ENCODE measurements at places on chromosomes 7 and 10.

DNA sequence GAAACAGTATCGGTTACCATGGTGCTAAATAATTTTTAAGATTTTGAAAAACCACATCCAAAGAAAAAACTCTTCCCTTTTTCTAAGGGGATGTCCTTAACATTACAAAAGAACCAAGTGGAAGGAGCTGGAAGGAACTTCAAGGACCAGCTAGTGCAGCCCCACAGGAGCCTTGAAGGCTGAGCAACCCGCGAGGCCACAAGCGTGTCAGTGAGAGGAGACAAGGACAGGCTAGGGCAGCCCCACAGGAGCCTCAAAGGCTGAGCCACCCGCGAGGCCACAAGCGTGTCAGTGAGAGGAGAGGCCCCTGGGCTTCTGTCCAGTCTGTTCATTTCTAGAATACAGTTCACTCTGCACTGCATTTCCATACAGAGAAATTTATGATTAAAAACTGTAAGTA, 80.1 kb upstream of the ATP6V0A4 start:
- DNase-seq = no peak

DNA sequence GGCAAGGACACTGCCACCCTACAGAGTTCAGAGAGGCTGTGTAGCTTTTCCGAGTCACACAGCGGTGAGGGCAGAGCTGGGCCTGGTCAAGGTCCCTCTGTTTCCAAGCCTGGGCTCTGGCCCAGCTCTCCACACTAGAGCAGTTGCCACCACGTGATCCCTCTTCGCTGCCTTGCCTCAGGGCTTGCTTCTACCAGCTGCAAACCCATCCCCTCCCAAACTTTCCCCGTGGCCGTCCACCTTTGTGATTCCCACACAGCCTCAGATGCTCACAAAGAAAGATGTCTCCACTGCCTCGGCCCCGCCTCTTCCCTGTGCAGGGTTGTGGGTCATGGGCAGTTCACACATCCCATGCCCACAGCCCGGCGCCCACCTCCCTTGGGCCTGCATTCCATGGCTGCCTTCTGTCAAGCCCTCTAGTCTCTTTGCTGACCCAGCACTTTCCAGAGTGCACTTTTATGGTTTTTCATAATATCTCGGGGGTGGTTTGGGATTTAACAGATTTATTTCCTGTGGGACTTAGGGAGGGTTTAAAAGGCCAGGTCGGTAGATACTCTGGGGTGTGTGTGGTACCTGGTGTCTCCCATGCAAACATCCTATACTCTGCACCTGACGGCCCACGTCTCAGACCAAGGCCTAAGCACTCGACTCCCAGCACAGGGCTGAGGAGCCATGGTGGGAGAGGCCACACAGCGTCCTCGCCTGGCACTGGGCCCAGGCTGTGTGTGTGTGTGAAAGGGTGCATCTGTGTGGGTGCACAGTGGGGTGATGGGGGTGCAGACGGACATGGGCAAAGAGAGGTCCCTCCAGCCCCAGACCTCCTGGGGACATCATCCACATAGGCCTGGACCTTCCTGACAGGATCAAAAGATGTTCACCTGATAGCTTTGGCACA, 59.6 kb downstream of the PKD1L1 start:
- DNase-seq = no peak

DNA sequence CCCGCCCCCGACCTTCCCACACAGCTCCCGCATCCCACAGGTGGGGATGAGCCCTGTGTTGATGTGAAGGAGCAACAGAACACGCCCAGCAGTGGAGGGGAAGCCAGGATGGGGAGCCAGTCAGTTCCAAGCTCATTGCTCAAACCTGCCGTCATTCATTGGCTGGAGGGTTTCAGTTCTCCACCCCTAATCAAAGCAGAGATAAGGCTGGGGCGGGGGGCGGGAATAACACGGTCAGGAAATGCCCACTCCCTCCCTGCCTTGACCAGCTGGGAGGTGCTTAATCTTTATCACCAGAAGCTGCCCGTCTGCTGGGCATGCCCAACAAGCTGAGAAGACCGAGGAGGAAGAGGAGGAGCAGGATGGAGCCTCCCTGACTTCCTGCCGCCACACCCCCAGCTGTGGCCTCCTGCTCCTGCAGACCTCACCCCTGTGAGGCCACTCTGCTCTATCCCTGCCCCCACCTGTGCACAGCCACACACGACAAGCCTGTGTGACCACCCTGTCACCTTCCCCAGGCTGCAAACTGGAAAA, 265.1 kb downstream of the ZEB1 start:
- no peak for DNase-seq

DNA sequence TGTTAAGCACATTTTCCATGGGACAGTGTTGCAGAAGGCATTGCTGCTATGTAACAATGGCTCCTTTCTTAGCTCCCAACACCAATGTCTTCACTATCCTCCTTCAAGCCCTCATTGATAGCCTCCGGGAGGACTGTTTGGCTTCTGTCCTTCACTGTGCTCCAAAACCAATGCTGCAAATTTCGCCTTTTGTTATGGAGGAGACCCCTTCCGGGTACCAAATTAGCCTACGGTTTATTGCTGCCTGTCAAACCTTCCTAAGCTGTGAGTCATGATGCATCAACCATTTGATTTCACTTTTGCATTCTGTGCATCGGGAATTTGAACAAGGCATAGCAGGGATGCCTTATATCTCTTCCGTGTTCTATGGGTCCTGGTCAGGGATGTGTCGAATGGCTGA, 432.9 kb downstream of the GATA3 start:
- DNase-seq = no peak

- no peak for DNase-seq
These were observed 693.3 kb downstream of the GRID1 start for GRCh38 chr10:85673270-85673669.

DNA sequence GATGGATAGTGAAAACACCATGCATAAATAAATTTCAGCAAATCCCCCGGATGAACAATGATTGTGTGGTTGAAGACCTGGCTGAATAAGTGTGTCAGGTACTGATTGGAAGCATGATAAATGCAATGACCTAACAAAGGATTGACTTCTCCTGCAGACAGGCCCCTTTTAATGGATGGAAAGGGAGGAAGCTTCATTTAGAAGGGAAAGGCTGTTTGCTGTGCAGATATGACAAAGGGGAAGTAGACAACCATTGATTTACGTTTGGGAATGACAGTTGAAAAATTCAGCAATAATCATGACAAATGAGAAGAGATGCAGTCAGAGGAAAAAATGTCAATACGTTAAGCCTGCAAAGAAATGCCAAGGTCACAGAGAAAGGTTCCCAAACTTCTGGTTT, 503.8 kb downstream of the LRMDA start:
- DNase-seq = no peak

GRCh38 chr10:76306856-76307255, 875.4 kb downstream of the LRMDA start:
- no peak for DNase-seq

DNA sequence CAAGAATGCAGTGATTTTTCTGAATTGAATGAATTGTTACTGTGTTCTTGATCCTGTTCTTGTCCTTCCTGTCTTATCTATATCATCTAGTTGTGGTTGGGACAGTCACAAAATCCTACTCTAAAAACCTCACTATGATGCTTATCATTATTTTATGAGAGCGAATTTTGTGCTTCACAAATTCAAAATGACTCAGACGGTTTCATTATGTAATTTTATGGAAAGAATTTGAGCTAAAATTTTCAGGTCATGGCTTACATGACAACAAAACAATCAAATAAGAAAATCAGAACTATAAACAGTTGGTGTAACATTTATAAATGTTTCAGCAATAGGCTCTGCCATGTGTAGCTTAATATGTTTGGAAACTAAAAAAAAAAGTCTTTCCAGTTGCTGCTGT, 6.9 kb downstream of the PRKAR2B start:
- no peak for DNase-seq

DNA sequence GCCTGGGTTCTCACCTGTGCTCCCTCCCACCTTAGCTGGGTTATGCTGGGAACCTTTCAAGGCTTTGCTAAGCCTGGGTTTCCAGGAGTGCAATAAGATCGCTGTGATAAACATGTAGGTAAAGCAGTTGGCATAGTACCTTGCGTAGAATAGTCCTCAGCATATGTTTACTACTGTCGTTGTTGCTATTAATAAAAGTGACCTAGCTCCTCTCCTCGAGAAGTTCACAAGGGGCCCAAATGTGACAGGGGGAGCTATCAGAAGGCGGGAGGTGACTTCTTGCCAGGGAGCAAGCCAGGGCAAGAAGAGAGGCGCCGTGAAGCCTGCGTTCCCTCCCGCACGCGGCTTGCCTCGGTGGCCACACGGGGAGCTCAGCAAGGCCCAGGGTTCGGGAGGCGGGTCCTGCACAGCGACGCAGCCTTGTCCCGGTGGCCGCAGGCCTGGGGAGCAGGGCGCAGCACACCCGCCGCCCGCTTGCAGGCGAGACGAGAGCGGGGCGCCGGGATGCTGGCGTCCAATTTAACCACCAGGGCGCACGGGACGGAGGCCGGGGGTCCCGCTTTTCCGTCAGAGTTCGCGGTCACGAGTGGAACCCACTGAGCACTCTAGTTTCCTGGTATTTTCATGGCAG, 106.2 kb downstream of the SNX10 start:
- no peak for DNase-seq

GRCh38 chr7:150335774-150336112, 5.7 kb downstream of the RARRES2 start:
- no peak for DNase-seq

DNA sequence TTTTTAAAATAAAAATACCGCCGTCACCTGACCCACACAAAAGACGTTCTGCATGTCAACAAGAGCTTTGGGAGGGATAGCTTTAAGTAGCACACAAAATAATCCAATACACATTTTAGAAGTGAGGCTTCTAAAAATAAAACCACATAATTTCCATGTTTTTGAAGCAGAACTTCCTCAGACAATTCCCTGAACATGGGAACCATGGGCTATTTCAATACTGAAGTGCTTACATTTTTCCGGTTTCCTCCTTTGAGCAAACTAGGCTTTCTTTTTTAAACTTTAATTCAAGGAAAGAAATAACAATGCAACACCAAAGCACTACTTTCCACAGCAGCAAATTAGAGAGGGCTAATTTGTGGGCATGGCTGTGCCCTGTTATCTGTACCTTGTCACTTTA, 59.9 kb downstream of the ELMO1 start:
- no peak for DNase-seq

DNA sequence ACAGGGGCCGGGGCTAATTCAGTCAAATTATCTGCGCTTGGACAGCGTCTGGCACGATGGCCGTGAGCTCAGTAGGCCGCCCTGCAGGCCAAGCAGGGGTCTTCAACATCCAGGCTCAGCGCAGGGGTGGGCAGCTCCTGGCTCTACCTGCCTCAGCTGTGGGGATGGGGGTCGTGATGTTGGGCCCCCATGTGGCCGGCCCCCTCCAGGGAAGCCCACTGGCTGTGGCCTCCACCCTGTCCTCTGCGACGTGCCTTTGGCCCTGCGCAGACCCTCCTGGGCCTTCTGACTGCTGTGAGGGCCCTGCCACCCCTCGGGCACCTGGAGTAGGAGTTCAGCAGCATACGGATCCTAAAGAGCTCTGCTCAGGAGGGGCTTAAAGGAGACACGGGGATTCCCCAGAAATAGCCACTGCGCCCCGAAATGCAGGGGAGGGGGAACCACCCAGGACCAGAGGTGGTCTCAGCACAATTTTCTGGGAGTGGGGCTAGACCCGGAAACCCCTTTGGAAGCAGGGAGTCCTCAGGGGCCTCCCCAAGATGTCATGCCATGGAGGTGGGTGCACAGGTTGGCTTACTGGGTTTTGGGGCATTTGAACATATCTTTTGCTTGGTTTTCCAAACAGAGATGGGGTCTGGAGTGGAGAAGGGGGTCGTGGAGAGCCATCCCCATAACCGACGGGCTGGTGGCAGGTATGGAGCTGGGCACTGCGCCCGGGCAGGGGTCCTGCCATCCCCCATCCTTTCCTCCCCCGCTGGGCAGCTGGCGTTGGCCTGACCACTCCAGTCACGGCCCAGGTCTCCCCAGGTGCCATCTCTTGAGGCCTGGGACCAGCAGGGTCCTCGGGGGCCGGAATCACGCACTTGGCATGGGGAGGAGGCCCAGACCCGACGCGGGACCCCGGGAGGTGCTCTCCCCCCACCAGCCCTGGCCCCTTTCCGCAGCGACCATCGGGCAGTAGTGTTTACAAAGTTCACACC, 4.0 kb upstream of the ADAP1 start:
- DNase-seq = no peak

- no peak for DNase-seq
These were observed 220.9 kb downstream of the RNLS start for GRCh38 chr10:88361995-88362807.

GRCh38 chr7:66187905-66188304, 17.2 kb upstream of the TPST1 start:
- DNase-seq = no peak

GRCh38 chr10:60564475-60564874, 174.8 kb upstream of the ANK3 start:
- no peak for DNase-seq

GRCh38 chr10:33674491-33674890, 340.0 kb upstream of the NRP1 start:
- no peak for DNase-seq

GRCh38 chr10:114370199-114370598, 34.1 kb downstream of the AFAP1L2 start:
- DNase-seq = no peak

Data from CD4-positive, alpha-beta T cell treated with Interleukin-12 subunit alpha and Interleukin-12 subunit beta, for 1 hour (primary cell).